ENCODE measurements at places on chromosomes 2 and 18.
A peak's percentile ranks its signal among the peaks of the same experiment; 100 is the strongest.

DNA sequence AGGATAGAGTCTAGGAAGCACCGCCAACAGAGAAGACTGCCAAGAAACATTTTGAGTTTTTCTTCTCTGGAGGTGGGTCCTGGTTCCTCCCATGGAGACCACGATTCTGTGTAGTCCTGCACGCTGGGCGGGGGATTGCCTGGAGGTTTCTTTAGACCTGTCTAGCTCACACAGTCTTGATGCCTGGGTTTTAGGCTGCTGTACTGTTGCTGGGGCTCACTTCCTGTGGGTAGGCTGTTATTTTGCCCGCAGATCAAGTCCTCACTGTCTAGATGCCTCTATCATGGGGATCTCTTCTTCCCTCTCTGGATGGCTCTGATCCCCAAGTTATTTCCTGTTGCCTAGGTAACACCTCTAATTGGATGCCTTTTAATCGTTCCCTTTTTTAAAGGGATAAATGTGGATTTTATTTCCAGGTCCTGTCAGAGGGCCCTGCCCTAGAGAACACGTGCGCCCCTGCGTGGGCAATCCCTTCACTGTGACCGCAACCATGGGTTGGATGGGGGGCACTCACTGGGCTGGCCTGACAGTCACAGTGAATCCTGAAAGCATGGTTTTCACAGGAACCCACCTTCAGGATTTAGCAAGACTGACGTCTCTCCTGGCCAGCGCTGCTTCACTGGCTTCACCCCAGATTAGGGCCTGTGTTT lies 115.7 kb downstream of the MSH2 start:
- DNase-seq: no peak

DNA sequence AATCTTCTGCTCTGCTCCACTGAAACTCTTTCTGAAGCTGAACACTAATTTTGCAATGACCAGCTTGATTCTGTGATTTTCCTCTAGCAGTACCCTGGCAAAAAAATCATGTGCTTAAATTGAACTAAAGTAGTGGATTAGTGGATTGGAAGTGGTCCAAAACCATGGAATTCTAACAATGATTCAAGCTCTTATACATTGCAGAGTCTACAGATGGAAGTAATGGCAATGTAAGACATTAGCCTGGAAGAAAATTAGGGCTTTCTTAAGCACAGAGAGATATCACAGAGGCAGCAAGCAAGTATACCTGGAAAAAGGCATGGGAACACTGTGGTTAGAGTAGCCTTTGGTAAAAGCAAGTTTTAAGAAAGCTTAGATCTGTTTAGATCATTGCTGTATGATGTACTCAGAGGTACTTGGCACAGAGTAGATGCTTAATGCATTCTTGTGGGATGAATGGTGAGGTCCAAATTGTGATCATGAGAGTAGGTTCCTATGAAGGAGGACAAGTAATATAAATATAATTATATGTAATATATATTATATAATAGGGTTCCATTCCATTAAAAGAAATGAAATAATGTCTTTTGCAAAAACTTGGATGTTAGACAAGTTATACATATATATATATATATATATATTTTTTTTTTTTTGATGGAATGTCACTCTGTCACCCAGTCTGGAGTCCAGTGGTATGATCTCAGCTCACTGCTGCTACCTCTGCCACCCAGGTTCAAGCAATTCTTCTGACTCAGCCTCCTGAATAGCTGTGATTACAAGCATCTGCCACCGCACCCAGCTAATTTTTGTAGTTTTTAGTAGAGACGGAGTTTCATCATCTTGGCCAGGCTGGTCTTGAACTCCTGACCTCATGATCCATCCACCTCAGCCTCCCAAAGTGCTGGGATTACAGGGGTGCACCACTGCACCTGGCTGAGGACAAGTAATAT lies 172.2 kb upstream of the SCN7A start:
- no peak for DNase-seq

GRCh38 chr2:229921101-229921891 lies 513 bp downstream of the TRIP12 start:
- peak; percentile 2 for DNase-seq

- no peak for DNase-seq
These were observed 17.8 kb upstream of the FAM98A start for GRCh38 chr2:33616873-33617272.

- no peak for DNase-seq
These were observed 54.1 kb downstream of the BAZ2B start for GRCh38 chr2:159562248-159562647.

DNA sequence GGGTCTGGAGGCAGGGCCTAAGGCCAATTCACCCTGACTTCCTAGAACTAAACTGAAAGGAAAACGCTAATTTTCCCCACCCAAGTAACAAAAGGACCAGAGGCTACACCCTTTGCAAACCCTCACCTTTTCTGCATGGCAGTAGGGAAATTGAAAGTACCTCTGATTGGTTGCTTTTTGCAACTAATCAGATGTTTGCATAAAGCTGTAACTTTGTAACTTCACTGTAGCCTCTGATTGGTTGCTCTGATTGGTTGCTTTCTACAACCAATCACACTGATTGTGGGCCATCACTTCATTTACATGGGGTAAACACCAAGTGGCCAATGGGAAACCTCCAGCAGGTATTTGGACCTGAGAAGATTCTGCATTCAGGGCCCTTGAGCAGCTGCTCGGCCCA lies 20.8 kb downstream of the EIPR1 start:
- no peak for DNase-seq

GRCh38 chr2:114005110-114005783 lies 115.4 kb downstream of the ACTR3 start:
- DNase-seq: no peak

- no peak for DNase-seq
These were observed 47.8 kb upstream of the ST3GAL5 start for GRCh38 chr2:85936421-85937068.

GRCh38 chr2:227153758-227154486 lies 10.1 kb downstream of the COL4A4 start:
- DNase-seq: no peak

DNA sequence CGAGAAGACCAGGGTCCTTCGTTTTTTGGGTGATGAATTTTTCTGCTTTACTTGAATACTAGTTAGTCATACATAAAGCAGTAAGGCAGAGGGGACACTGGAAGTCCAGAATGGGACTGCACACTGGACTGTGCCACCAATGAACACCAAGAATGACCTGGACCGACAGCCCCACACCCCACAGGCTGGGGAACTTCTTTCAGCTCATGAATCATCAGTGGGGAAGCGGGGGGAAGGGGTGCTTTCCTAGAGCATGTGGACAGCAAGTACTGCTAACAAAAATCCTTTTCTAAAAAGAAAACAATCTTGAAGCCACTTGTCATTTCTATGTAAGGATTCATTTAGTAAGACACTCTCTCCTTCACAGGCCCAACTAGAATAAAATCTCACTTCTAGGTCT lies 86.0 kb downstream of the DTNB start:
- DNase-seq: no peak

- DNase-seq: no peak
These were observed 358.4 kb upstream of the NRP2 start for GRCh38 chr2:205323929-205324328.

DNA sequence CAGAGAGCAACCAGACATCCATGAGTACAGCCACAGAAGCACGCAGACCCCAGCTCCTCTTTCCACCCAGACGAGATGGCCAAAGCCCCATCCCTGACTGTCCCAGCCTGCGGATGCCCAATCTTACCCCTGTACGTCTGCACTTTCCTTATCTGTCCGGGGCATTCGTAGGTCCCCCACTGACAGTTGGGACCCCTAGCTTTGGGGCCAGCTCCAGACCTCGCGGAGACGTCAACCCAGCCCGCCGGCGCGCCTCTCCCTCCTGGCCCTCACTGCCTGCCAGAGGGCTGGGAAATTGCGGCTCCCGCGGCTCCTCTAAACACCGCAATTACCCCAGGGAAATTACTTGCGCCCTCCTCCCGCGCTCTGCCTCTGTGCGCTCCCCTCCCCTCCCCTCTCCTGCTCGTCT lies 2.3 kb downstream of the ECEL1 start:
- no peak for DNase-seq

- no peak for DNase-seq
These were observed 312.8 kb upstream of the FANCL start for GRCh38 chr2:58553937-58554336.

DNA sequence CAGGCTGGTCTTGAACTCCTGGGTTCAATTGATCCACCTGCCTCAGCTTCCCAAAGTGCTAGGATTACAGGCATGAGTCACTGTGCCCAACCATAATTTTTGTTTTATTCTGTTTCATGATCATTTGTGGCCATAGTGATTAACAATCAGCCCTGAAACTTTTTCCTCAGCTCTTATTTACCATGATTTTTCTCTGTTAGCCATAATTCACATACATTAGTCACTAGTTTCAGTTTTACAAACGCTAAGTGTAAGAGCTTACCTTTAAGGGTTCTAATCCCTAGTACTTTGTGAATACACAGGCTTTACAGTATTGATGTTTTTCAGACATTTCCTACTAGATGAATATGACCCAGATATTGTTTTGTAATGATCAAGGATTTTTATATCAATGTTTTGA lies 216.1 kb downstream of the DPP4 start:
- DNase-seq: no peak

DNA sequence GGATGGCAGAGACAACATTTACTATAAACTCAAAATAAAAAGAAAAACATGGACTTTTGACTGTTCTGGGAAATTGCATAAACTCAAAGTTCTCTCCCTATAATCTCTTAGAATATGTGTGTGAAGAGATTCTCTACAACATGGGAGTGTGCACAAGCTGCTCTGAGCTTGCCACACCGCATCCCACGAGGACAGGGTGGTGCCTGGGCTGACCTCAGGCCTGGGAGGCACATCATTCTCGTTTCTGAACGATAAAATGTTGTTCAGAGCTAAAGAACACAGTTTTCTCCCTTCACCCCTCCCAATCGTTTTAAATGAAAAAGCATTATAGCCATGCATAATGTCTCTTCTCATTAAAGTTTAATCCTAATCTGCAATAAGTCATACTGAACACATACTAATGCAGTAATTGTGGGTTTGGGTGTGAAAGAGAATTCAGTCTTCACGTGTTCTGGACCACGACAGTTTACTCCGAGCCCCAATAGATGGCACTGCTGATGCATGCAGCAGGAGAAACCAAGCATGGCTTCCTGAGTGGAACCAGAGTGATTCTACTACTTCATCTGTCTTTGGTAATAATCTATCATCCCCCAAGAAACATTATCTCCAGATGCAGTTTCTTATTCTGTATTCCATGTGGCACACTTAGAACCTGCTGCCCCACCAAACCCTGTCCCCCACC lies 46.9 kb upstream of the LAMA1 start:
- no peak for DNase-seq

- peak; percentile 80 for DNase-seq
These were observed at the start of gene TSHZ1 for GRCh38 chr18:75210274-75211001. TSS of gene TSHZ1 (plus strand) at chr18:75210797. CDS start at chr18:75211877, 1,080 bp downstream.

GRCh38 chr2:129319422-129319717 lies 660.1 kb upstream of the RAB6C start:
- no peak for DNase-seq

DNA sequence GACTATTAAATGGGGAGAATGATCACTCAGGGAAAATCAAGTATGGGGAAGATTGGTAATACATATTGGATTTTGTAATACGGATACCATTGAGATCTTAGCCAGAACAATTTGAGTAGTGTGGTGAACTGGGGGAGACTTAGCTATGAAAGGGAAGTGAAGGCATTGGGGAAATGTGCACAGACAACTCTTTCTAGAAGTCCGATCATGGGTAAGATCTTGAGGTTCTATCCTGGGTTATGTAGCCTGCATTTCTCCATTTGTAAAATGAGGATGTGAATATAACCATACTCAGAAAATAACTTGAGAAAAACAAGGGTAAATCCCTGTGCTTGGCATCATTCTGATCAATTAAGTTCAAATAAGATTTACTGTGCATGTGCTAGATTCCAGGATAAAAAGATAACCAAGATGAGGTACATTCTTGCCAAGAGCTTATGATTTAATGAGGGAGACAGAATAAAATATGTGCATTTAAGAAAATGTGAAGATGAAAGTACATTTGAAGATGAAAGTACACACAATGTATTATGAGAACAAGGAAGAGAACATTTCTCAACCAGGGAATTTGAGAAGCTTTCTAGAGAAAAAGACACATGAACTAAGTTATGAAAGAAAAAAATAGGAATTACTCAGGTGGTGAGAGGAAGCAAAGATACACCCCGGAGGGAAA lies 49.5 kb downstream of the SLC40A1 start:
- no peak for DNase-seq

GRCh38 chr2:74507926-74508520 lies 528 bp upstream of the PCGF1 start:
- peak; percentile 65 for DNase-seq

DNA sequence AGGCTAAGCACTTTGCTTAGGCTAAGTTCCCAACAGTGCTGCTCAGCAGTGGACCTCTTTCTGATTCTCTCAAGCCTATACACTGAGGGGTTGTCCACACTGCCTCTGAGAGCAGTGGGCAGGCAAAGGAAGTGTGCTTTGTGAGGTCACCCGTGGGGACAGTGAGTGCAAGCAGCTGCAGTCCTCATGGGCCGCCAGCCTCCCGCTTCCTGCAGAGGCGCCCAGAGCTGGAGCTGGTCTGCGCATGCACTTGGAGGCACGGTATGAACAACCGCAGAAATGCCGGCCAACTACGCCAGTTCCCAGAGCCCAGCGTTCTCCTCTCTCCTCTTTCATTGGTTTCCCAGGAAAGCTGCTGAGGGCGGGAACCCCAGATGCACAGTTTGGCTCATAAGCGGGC lies 149.5 kb upstream of the DLX2 start:
- DNase-seq: no peak

- DNase-seq: no peak
These were observed 12.8 kb upstream of the FMNL2 start for GRCh38 chr2:152322222-152322621.

- DNase-seq: no peak
These were observed 655.9 kb upstream of the SYT4 start for GRCh38 chr18:43933177-43933576.

- DNase-seq: peak; percentile 22
These were observed 42.1 kb upstream of the LAPTM4A start for GRCh38 chr2:20093263-20094141.

DNA sequence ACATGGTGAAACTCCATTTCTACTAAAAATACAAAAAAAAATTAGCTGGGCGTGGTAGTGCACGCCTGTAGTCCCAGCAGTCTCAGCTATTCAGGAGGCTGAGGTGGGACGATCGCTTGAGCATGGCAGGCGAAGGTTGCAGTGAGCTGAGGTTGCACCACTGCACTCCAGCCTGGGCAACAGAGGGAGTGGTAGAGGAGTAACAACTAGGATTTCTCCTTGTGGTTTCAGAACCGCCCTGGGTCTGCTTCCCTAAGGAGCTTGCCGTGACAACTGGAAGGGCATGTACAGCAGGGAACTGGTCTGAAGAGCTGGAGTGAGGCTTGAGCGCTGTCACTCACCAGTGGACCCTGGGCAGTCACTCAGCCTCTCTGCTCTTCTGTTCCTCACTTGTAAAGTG lies 29.1 kb downstream of the REEP1 start:
- DNase-seq: no peak

All from NCI-H1436 (cell line).